Thoracic aorta (tissue), 2 donors: ENCODE measurements at places on chromosomes 6 and 20.

- DNase-seq, result no peak
- H3K27ac ChIP-seq, result no peak overlapping the region
- H3K27me3 ChIP-seq, result no peaks in the 10 kb centered on the region
- no peaks in the 10 kb centered on the region for H3K4me1 ChIP-seq
Observed at GRCh38 chr6:3135668-3136291, 17.3 kb downstream of the BPHL start.

DNA sequence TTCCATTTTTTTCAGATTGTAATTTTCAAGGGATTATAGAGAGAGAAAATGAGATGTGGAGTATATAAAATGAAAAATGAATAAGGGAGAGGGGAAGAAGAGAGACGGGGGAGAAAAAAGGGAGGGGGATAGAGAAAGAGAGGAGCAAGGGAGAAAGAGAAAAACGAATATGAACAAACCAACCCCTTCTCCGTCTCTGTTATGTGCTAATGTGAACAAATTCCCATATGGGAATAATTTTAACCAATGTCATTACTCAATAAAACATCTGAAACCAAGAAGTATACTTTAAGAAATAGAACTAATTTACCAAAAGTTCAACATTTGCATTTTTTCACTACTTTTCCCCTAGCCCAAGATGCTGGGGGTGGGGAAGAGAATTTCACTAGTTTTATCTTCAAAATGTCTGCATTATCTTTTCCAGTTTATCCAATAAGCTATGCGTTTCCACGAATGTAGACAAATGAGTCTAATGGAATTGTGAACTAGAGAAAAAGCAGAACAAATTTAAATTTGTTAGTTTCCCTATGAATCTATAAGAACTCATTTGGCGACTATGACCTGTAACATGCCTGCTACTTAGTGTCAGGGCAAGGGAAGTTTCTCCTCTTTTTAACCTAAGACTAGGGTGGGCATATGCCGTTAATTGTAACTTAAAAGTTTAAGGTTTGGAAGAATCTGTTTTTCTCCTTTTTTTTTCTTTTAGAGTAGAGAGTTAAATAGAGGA is 286.3 kb downstream of the BTBD9 start:
- H3K4me3 ChIP-seq, result no peak overlapping the region
- DNase-seq, result no peak
- H3K36me3 ChIP-seq, result no peaks in the 10 kb centered on the region
- no peak overlapping the region for H3K27ac ChIP-seq
- H3K27me3 ChIP-seq, result no peaks in the 10 kb centered on the region
- H3K4me1 ChIP-seq, result peaks cover 18% of the 10 kb centered on the region

GRCh38 chr6:126641641-126642040 is 301.7 kb downstream of the CENPW start:
- H3K27ac ChIP-seq, result no peak overlapping the region
- no peaks in the 10 kb centered on the region for H3K36me3 ChIP-seq
- no peak for DNase-seq
- H3K27me3 ChIP-seq, result no peaks in the 10 kb centered on the region

GRCh38 chr6:161480421-161481155 is 206.7 kb upstream of the AGPAT4 start:
- DNase-seq, result no peak
- H3K27ac ChIP-seq, result no peak overlapping the region
- no peaks in the 10 kb centered on the region for H3K4me1 ChIP-seq
- no peaks in the 10 kb centered on the region for H3K27me3 ChIP-seq
- H3K4me3 ChIP-seq, result no peak overlapping the region
- H3K36me3 ChIP-seq, result no peaks in the 10 kb centered on the region

DNA sequence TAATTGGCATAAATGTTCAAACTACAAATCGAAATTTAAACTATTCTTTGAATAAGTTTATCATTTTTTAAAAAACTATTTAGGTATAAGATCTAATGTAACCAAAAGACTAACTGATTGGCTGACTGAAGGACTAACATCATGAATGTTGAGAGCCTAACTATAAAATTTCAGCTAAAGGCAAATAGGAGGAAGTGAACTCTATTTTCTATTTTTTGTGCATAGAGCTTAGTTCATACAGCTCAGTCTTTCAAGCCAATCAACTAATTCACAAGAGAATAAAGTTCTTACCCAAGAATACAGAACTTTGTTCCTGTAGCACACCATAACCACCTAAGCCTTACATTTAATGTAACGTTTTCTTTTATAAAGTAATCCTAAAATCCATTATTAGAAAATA is 46.3 kb upstream of the STXBP5 start:
- DNase-seq, result no peak
- no peak overlapping the region for H3K4me3 ChIP-seq
- H3K27me3 ChIP-seq, result no peaks in the 10 kb centered on the region

DNA sequence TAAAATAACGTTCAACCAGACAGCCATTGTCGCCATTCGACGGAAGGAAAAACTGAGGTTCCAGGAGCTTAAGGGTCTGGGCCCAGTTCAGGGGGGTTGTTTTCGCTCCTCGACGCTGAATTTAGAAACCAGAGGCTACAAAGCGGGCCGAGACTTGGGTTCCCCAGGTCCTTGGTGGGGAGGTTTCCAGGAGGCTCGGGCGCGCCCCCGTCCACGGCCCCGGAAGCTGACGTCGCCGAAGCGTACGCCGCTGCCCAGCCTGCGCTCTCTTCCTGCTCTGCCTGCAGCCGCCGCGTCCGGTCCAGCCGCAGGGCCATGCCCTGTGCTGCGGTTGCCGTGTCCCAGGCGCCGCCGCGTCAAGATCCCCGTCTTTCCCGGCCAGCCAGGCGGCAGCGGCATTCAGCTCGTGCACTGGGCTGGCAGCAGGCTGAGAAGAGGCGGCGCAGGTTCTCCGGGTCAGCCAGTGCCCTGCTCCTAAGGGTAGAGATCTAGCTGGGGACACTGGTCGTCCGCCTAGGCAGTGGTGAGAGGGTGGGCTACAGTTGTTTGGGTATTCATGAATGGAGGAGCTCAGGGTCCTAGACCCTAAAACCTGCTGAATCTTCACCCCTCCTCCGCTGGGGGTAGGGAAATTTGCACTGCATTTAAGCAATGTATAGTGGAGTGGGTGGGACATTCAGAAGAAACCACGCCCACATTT is 901 bp upstream of the TRIM26 start:
- peak overlapping the region; percentile 96 for H3K27ac ChIP-seq
- peaks cover 29% of the 10 kb centered on the region for H3K4me1 ChIP-seq
- no peaks in the 10 kb centered on the region for H3K27me3 ChIP-seq
- no peaks in the 10 kb centered on the region for H3K36me3 ChIP-seq
- peak; percentile 37 for DNase-seq

- H3K36me3 ChIP-seq, result no peaks in the 10 kb centered on the region
- H3K4me1 ChIP-seq, result no peaks in the 10 kb centered on the region
- H3K27me3 ChIP-seq, result no peaks in the 10 kb centered on the region
- no peak for DNase-seq
- no peak overlapping the region for H3K4me3 ChIP-seq
Observed at GRCh38 chr6:11900662-11901598, 111.2 kb upstream of the HIVEP1 start.

DNA sequence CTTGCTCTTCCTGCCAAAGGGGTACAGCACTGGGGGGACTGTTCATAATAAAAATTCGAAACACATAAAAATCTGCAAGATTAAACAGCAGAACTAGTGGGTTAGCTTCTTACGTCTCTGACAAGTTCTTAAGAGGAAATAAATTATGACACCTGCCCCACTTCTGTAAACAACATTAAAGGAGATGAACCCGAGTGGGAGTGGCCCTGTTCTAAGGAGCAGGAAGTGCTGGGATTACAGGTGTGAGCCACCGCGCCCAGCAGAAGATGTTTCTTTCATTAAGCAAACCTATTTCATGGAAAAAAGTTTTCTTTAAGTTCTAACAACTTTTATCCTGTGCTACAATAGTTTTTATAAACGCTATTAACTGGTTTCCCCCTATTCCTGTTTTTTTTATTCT is 24.6 kb downstream of the USP45 start:
- H3K36me3 ChIP-seq, result no peaks in the 10 kb centered on the region
- no peak overlapping the region for H3K27ac ChIP-seq
- H3K4me3 ChIP-seq, result no peak overlapping the region
- no peaks in the 10 kb centered on the region for H3K27me3 ChIP-seq

DNA sequence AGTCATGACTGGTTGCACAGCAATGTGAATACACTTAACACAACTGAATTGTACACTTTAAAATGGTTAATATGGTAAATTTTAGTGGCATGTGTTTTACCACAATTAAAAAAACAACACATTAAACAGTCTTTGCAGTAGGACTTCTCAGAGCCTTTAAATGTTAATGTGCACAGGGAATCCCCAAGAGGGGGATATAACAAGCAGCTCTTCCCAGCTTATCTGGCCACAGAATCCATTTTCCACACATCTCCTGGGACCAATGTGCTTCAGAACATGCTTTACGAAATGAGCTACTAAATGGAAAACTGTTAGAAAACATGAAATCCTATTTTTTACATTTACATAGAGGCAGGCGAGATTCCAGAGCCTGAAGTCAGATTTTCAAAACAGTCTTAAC is 44.4 kb downstream of the FYN start:
- no peak for DNase-seq
- H3K27ac ChIP-seq, result no peak overlapping the region
- H3K4me1 ChIP-seq, result peaks cover 27% of the 10 kb centered on the region

- H3K27me3 ChIP-seq, result no peaks in the 10 kb centered on the region
- no peak overlapping the region for H3K4me3 ChIP-seq
- no peaks in the 10 kb centered on the region for H3K4me1 ChIP-seq
- no peak for DNase-seq
- H3K36me3 ChIP-seq, result no peaks in the 10 kb centered on the region
Observed at GRCh38 chr20:13533946-13534345, 104.8 kb downstream of the TASP1 start.

- no peak overlapping the region for H3K27ac ChIP-seq
- no peak for DNase-seq
- no peak overlapping the region for H3K4me3 ChIP-seq
Observed at GRCh38 chr6:114312931-114313330, 29.9 kb downstream of the HS3ST5 start.

- peak within 1 kb of the TSS; percentile 92 for H3K4me3 ChIP-seq
- H3K4me1 ChIP-seq, result peaks cover 4% of the 10 kb centered on the region
- H3K27ac ChIP-seq, result no peak within 1 kb of the TSS
- H3K36me3 ChIP-seq, result no peaks in the 10 kb centered on the region
Observed at GRCh38 chr6:107114926-107115694, at the start of gene BEND3. Gene BEND3, minus strand, starts transcription at chr6:107115515. Its CDS starts 16,230 bp downstream, at chr6:107099285.
